ENCODE measurements at places on chromosomes 5 and 9.

- DNase-seq, result peak; percentile 44
Measured at GRCh38 chr5:178483620-178484019, 106.6 kb downstream of the COL23A1 start.

DNA sequence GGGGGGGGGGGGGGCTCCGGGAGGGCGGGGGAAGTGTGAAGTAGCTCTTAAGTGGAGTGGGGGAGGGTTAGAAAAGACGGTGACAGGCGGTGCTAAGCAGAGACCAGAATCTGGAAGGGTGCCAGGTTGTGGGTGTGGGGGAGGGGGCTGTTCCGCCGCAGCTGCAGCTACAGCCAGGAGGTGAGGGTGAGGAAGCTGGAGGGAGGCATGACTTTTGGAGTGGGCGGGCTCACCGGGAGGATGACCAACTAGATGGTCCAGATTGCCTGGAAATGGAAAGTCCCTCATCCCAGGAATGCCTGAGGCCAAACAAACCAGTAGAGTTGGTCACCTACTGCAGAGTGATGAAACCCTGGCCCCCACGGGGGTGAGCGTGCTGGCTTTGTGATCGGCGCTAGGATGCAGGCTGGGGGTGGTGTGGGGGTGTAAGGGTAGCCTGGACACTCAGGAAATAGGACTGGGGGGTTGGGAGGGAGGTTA, 158.1 kb upstream of the SHB start:
- DNase-seq, result peak; percentile 46

GRCh38 chr5:34013547-34013946, 5.7 kb upstream of the AMACR start:
- DNase-seq, result no peak

DNA sequence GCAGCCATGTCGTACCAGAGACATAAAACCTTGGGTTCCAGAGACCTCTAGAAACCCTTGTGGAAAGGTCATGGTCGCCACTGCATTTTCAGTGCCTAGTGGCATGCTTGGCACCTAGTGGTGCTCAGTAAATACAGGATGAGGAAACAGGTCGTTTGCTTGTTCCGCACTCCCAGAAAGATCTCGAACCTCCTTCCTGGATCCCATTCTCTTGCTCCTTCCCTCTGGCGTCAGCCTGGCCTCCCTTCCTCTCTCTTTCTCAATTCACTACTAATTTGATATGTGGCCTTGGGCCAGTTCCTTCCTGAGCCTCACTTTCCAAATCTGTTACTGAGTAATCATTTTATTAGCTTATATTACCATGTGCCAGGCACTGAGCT, 4.4 kb downstream of the NDST1 start:
- DNase-seq, result no peak

- DNase-seq, result no peak
Measured at GRCh38 chr5:158529454-158529853, 570.3 kb downstream of the EBF1 start.

DNA sequence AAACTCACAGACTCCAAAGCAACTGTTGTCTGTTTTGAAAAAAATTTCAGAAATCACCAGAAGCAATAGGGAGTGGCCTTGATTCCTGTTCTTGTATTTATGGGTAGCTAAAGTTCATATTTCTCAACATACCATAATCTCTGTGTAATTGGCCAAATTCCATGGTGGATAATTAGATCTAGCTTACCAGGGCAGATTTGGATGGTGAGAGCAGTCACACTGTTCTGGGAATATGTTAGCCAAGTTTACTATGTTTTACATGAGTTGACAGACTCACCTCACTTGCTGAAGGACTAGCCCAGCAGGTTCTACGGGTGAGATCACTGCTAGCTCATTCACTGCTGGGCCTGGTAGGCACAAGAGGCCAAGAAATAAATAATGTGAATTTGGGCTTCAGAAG, 32.7 kb upstream of the CDKN2B start:
- DNase-seq, result no peak

DNA sequence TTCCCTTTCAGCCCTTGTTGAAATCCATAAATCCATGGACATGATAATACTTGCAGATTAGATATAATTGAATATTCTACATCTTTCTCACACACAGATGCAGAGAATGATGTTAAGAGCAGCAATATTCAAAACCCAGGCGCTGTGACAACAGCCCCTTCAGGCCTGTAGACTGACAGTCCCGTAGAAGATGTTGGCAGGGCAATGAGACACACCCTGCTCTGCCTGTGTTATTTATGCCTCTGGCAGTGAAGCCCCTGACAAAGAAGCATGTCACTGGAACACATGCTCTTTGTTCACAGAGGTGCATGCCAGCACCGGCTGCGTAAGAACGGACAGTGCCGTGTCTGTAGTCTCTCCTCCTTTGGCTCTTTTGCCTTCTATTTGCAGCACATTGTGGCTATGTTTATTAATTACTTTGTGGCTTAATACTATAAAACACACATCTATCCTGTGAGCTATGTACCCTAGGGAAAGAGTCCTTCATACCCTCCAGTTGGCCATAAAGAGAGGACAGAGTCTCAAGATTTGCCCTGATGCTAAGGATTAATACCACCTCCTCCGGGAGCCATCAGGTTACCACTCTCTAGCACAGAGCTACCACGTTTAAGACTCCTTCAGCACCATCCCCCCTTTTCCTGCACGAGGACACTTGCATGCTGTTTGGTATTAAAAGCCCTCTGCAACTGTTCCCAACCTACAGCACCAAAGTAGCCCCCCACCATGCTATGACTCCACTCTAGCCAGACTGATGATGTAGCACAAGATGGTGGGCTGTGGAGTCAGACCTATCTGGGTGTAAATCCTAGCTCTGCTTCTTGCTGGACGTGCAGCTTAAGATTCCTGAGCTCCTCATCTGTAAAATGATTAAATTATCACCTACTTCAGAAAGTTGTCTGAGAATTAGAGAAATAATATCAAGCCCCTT, 2.0 kb upstream of the ANP32B start:
- DNase-seq, result no peak
